Endodermal cell (in vitro differentiated cells): ENCODE measurements at places on chromosomes 7 and 10.
A peak's percentile ranks its signal among the peaks of the same experiment; 100 is the strongest.

- no peak for DNase-seq
Observed at GRCh38 chr10:72263613-72264241, 10.0 kb upstream of the DDIT4 start.

GRCh38 chr7:41979834-41980307 is 257.1 kb downstream of the GLI3 start:
- peak; percentile 78 for DNase-seq

GRCh38 chr10:17074541-17074847 is 55.1 kb downstream of the CUBN start:
- DNase-seq = no peak

DNA sequence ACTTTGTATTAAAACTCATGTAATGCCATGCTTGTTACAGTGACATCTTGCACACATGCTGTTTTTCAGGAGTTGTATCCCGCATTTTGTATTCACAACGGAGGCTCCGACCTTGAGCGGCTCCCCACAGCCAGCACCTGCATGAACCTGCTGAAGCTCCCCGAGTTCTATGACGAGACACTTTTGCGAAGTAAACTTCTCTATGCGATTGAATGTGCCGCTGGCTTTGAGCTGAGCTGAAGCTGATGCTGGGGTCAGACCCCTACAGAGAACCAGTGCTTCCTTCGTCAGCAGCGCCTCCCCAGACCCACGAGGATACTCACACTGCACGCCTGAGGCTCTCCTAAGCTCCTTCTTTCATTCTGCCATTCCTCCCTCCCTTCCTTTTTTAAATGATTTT is 69.3 kb upstream of the DNAJB6 start:
- no peak for DNase-seq

DNA sequence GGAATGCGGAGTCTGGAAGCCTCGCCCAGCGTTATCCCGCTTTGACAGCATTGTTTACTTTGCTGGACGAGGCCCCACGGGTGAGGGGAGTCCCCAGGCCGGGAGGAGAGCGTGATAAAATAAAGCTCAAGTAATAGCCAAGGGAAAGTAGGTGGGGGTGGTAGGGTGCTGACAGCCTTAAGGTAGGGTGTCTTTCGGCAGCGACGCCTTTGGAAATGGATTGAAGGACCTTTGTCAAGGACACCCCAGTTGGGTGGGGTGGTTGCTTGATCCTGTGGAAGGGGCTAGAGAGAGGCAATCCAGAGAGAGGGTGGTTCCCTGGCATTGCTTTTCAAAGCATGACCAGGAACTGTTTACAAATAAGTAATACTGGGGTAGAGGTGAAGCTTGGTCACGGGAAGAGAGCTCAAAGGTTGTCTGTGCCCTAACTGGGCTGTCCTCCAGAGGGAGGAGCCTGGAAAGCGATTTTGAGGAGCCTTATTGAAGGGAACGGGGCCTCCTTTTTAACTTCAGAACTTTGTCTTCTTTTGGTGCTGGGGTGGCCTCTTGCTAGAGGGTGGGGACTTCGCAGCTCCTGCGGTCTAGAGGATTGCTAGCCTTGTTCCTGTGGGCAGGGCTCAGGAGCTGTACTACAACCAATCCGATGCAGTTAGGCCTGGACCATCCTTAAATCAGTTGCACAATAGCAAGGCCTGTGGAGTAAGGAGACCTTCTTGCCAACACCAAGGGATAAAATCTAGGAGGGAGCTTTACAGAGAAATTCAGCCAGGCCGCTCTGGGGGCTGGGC is 1.3 kb downstream of the EIF4EBP2 start:
- peak; percentile 70 for DNase-seq

- no peak for DNase-seq
Observed at GRCh38 chr10:7773845-7774801, 13.7 kb downstream of the KIN start.

DNA sequence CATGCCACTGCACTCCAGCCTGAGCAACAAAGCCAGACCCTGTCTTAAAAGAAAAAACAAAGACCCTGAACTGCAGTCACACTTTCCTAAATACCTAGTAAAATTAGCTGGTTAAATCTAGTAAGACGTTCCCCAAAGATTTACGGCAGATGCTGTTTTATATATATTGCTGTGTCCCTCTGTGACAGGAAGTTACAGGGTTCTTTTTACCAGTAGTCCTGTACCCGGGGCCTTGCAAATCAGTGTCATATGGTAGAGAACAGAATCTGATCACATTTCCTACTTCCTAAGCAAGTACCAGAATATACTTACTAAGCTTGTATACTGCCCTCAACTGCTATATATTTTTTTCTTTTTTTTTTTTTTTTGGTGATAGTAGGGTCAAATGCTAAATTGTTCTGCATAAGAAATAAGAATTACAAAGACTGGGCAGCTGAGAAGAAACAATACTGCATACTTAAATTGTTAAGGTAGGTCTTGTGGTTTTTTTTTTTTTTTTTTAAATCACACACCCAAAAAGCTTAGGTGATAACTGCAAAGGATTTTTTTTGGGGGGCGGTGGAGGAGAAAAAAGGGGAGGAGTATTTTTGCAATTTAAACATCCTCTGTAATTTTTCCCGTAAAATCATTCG is 27.3 kb upstream of the KMT2E start:
- DNase-seq = no peak

GRCh38 chr10:33162248-33162575 is 172.3 kb downstream of the NRP1 start:
- DNase-seq = no peak

DNA sequence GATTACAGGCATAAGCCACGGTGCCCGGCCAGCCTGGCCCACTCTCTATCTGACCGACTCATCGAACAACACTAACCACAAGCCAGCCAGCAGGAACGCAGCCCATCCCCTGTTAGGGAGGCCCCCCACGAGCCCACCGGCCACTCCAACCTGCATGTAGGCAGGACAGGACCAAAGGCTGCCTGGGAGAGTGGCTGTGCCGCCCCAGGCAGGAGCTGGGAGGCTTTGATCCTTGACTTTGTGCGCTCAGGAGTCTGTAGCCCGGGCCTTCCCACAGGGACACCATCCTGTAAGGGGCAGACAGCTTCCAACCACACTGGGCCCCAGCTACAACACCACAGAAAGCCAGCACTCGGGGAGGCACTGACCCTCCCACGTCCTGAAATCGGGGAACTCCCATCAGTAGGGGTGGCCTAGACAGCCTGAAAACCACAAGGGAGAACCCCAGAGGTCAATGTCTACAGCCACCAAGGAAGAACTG is 29.4 kb downstream of the GRID1 start:
- no peak for DNase-seq

DNA sequence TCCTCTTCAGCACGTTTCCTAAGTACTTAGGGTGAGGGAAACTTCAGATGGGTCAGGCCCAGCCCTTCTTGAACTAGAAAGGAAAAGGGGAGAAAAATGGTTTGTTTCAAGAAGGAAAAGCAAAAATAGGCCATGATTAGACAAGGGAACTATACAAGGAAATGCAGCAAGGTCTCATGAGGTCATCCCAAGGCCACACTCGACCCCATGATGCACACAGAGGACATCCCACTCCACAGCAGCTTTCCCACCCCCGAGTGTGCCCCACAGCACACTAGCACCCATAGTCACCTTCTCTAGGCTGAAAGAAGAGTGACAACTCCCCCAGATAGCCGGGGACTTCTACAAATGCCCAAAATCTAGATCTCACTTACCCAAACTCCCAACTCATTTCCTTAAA is 173.4 kb downstream of the FAM107B start:
- no peak for DNase-seq

GRCh38 chr10:102121739-102122372 is 1.7 kb upstream of the LDB1 start:
- DNase-seq = peak; percentile 87

GRCh38 chr10:3689871-3690510 is 95.0 kb downstream of the KLF6 start:
- DNase-seq = no peak

- no peak for DNase-seq
Observed at GRCh38 chr10:20677340-20677739, 219.8 kb downstream of the NEBL start.

DNA sequence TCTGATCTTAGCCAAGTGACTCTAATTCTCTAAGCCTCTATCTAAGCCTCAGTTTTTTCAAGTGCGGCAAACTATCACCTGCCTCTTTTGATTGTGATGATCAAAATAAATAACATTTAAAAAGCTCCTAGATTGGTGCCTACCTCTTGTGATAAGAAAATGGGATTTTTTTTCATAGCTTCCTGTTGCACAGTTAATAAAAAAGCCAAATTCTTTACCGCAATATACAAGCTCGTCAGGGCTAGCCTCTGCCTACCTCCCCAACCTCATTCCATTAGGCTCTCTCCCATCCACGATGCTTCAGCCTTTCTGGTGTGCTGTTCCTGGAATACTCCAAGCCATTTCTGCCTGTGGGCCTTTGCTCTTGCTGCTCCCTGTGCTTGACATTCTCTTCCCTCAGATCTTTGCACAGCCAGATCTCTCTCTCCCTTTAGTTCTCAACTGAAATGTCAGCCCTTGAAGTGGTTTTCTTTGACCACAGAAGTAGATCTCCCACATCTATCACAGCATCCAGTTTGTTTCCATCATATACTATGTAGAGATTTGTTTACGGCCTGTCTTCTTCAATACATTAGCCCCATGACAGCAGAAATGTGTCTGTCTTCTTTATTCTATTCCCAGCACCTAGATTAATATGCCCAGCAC is 48.8 kb downstream of the SFR1 start:
- DNase-seq = no peak

DNA sequence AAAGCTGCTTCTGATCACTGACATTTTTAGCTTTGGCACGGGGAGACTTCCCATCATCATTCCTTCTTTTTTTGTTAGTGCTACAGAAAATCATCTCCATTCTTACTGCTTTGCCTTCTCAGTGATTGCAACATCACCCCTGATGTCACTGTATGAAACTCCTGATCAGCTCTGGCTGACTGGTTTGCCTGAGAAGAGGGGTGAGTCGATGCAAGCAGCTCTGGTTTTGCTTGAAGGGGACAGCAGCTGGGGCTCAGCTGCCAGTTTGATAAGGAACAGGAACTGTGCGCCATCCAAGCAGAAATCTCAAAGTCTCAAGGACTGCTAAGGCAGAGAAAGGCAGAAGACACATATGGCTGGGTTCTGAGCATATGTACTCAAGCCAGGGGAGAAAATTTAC is 808.5 kb upstream of the CELF2 start:
- no peak for DNase-seq

- DNase-seq = no peak
Observed at GRCh38 chr10:96984541-96985131, 152.5 kb downstream of the LCOR start.

DNA sequence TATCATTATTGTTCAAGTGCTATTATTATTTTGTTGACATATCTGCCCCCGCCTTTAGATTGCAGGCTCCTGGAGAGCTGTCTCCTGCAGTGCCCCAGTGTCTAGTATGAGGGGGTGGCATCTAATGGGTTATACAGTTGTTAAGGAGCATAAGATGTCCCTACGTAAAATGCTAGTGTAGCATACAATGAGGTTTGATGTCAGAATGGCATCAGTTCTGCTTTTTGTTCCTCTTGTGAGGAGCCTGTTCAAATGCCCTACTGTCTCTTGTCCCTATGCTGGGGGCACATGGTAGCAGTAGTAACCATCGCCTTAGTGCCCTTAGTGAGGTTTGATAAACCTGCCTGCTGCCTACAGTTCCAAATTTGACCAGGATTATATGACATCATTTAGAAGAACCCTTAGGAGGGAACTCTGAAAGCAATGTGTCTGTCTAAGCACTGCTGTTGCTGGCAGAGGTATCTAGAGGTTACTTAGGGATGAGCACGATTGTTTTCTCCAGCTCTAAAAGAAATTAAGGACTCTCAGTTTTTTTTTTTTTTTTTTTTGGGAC is 9.7 kb downstream of the CREM start:
- DNase-seq = no peak

- DNase-seq = no peak
Observed at GRCh38 chr7:133543657-133544056, 290.8 kb downstream of the EXOC4 start.

DNA sequence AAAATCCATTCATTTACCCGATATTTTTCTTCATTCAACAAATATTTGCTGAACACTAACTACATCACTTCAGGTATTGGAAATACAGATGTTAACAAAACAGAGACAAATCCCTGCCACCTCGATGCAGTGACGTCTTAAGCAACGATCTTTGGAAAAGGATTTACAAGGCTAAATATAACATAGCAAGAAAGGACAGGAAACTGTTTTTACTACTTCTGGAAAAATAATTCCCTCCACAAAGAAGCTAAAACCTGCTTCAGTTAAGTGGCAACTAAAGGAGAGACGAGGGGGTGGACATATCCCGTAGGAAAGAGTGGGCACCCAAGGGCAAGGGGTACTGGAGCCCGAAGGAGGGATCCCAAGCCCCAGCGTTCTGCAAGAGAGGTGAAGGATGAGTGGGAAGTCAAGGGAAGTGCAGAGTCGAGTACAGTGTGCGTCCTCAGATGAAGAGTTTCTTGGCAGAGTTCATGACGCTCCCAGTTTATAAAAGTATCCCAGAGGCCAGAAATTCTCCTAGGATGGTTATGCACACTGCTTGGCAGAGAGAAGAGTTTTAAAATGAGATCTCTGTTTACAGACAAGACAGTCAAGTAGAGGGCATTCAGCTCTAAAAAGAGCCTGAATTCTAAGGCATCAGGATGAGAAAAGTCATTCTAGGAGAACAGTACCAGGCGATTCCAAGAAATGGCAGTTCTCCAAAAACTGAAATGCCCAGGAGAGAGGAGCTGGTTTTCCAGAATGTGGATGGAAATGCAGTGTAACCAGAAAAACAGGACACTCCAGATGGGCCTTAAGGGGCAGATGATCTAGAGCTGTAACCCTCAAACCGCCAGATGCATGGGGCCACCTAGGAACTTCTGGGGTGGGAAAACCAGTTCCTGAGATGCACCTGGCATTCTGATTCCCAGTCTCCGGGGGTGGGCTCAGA is 97.3 kb downstream of the GRB10 start:
- peak; percentile 17 for DNase-seq

DNA sequence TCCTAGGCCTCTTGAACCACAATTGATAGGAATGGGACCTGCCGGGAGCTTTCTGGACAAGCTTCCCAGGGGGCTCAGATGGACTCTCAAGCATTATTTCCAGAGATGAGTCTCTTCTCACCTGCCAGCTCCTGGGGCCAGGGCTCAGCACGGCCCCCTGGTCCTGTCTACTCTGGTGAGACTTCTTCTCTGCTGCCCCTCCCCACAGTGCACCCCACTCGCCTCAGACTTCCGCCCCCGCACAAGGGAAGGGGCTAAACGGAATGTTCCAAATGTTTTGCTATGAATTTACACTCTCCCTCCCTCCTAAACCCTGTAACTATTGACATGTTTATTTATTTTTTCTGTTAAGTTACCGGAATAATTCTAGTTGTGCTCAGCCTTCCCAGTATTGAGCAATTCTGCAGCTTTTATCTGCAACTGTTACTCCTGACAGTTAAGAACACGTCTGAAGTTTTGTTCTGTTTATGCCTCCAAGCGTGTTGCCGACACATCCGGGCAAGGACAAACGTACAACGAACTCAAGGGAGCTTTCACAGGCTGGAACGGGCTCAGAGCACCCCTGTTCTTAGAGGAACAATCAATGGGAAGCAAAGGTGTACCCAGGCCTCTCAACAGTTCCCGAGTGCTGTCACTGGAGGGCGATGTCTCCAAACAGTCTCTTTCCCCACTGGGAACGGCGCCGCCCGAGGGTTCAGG is 55.2 kb downstream of the FHIP2A start:
- peak; percentile 94 for DNase-seq

- DNase-seq = peak; percentile 57
Observed at GRCh38 chr7:21193895-21194294, 234.0 kb upstream of the SP4 start.

- DNase-seq = peak; percentile 94
Observed at GRCh38 chr10:96719850-96720421, 378 bp downstream of the PIK3AP1 start.

- DNase-seq = no peak
Observed at GRCh38 chr7:21572331-21573313, 29.8 kb downstream of the DNAH11 start.
